Karpas-422 (cell line): ENCODE measurements at places on chromosomes 7 and 10. TPM values are rescaled to one million over a fixed set of nuclear protein-coding genes. Genes with fewer than 3 reads are reported as not detected.

DNA sequence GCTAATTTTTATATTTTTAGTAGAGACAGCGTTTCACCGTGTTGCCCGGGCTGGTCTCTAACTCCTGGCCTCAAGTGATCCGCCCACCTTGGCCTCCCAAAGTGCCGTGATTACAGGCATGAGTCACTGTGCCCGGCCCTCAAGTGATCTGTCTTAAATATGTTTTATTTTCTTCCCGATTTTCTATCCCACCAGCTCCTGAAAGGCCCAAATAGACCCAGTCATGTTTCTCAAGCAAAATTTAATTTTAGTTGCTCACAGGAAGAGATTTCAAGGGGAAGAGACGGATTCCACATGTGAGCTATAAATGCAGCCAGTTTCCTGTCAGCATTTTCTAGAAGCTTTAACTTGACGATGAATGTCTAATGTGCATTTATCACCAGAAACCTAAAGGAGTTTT is 12.0 kb downstream of the DENND10 start:
- peaks cover 29% of the 10 kb centered on the region for H3K36me3 ChIP-seq
- no peak overlapping the region for H3K27ac ChIP-seq
- no peaks in the 10 kb centered on the region for H3K27me3 ChIP-seq
- H3K4me1 ChIP-seq: peaks cover 7% of the 10 kb centered on the region; the same call in 1 of the 2 replicates
- no peak for DNase-seq
- no peak overlapping the region for H3K4me3 ChIP-seq

GRCh38 chr7:8125680-8126444 is 136.1 kb downstream of the ICA1 start:
- DNase-seq: peak; percentile 51
- H3K4me3 ChIP-seq: no peak overlapping the region

- no peak overlapping the region for H3K27ac ChIP-seq
- no peak overlapping the region for H3K4me3 ChIP-seq
- DNase-seq: no peak
- H3K27me3 ChIP-seq: no peaks in the 10 kb centered on the region
- H3K36me3 ChIP-seq: no peaks in the 10 kb centered on the region
Measured at GRCh38 chr7:52410032-52410431, 625.4 kb upstream of the POM121L12 start.

DNA sequence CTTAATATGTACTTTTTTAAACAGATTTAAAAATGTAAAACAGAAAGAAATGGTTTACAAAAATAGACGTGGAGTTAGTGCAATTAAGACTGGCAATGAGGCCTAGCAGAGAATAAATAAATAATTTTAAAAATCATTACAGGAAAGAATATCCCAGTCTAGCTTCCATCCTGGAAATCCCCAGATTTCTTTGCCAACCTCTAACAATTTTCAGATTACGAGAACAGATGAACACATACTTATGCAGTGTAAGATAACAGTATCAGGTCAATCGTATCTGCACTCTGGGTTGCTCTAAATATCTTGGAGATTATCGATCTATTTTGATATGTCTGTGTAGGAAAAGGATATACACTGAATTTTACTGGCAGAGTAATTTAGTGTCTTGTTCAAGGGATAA is 210.5 kb downstream of the SEMA3A start:
- H3K4me3 ChIP-seq: no peak overlapping the region
- no peaks in the 10 kb centered on the region for H3K4me1 ChIP-seq
- DNase-seq: no peak
- no peaks in the 10 kb centered on the region for H3K27me3 ChIP-seq
- H3K36me3 ChIP-seq: no peaks in the 10 kb centered on the region

TWIST1 gene
- total RNA-seq: not detected in 2 replicates

TDRD1 gene
- total RNA-seq: not detected in 2 replicates

DNA sequence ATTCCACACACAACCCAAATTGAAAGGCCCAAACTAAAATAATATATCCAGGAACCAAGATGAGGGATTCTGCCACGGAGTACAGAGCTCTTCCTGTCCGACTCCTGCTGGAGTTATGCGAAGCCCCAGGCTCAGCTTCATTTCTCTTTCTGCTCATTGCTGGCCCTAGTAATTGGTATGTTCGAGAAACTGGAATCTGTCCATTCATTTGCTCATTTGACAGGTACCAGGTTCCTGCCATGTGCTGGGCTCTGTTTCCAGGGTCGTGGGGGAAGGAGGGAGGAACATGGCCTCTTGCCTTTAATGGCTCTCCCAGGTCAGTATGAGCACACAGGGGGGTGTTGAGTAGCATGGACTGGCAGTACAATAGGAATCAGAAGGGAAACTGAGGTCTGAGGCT is 179.2 kb upstream of the SHH start:
- no peak for DNase-seq
- H3K4me3 ChIP-seq: no peak overlapping the region
- H3K4me1 ChIP-seq: no peaks in the 10 kb centered on the region
- no peaks in the 10 kb centered on the region for H3K27me3 ChIP-seq

- no peak overlapping the region for H3K27ac ChIP-seq
- H3K27me3 ChIP-seq: no peaks in the 10 kb centered on the region
Measured at GRCh38 chr7:152602962-152603361, 73.0 kb downstream of the XRCC2 start.

TAS2R5 gene
- total RNA-seq: 0.90 and 2.5 TPM in 2 replicates

- no peak overlapping the region for H3K4me3 ChIP-seq
- H3K27ac ChIP-seq: no peak overlapping the region
- no peaks in the 10 kb centered on the region for H3K36me3 ChIP-seq
- no peaks in the 10 kb centered on the region for H3K27me3 ChIP-seq
Measured at GRCh38 chr10:48454302-48455054, 148.0 kb downstream of the MAPK8 start.

PIK3CG gene
- total RNA-seq: 87.6 and 118 TPM in 2 replicates

DNA sequence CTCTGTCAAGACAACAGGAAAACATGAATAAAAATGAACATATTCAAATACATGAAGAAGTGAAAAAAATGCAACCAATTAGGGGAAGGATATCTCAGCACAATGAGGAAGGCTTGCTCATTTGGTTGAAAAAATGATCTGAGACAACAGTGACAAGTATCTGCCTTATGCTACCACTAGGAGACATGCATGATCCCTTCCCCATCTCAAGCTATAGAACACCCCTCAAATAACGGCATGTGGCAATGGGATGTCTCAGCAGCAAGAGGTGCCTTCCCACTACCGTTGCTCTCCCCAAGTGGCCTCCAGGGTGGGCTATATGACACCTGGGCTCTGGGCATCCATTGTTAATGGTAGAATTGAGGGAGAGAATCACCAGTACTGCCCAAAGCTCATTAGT is 98.1 kb upstream of the RSU1 start:
- no peaks in the 10 kb centered on the region for H3K4me1 ChIP-seq
- no peaks in the 10 kb centered on the region for H3K27me3 ChIP-seq
- peak; percentile 49 for DNase-seq
- no peak overlapping the region for H3K27ac ChIP-seq
- no peak overlapping the region for H3K4me3 ChIP-seq
- H3K36me3 ChIP-seq: no peaks in the 10 kb centered on the region

GRCh38 chr7:122040147-122040546 is 103.9 kb downstream of the AASS start:
- no peaks in the 10 kb centered on the region for H3K36me3 ChIP-seq
- H3K4me1 ChIP-seq: no peaks in the 10 kb centered on the region
- H3K27ac ChIP-seq: no peak overlapping the region
- DNase-seq: no peak

GBX1 gene
- total RNA-seq: not detected in 2 replicates

CYP26C1 gene
- 0.14 and 0.30 TPM in 2 replicates for total RNA-seq

CUL2 gene
- total RNA-seq: 14.1 and 15.9 TPM in 2 replicates

OR13A1 gene
- total RNA-seq: 3.2 and 9.7 TPM in 2 replicates
